ENCODE measurements at places on chromosomes 2 and 18.

DNA sequence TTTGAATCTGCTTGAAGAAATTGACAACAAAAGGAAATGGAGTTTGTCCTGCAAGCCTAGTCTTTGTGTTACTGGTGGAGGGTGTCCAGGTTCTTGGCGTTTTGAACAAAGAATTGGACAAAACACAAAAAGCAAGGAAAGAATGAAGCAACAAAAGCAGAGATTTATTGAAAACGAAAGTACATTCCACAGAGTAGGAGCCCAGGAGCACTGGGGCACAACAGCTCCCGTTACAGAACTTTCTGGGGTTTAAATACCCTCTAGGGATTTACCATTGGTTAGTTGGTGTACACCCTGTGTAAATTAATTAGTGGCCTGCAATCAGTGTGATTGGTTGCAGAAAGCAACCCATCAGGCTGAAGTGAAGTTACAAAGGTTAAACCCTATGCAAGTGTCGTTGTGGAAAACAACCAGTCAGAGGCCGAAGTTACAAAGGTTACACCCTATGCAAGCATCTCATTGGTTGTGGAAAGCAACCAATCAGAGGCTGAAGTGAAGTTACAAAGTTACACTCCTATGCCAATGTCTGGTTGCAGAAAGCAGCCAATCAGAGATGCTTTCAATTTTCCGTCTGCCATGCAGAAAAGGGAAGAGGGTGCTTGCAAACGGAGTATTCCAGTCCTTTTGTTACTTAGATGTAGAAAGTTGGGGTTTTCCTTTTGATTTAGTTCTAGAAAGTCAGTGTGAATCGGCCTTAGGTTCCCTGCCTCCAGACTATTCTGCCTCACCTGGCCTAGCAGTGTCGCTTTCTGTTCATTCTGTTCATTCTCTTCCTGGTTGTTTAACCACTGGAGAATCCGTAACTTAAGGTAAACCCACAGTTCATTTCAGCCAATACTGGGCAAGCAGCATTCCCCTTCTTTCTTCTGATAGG is 47.6 kb upstream of the PTH2R start:
- no peak for DNase-seq

- DNase-seq = no peak
Observed at GRCh38 chr2:226631671-226632070, 167.9 kb downstream of the IRS1 start.

DNA sequence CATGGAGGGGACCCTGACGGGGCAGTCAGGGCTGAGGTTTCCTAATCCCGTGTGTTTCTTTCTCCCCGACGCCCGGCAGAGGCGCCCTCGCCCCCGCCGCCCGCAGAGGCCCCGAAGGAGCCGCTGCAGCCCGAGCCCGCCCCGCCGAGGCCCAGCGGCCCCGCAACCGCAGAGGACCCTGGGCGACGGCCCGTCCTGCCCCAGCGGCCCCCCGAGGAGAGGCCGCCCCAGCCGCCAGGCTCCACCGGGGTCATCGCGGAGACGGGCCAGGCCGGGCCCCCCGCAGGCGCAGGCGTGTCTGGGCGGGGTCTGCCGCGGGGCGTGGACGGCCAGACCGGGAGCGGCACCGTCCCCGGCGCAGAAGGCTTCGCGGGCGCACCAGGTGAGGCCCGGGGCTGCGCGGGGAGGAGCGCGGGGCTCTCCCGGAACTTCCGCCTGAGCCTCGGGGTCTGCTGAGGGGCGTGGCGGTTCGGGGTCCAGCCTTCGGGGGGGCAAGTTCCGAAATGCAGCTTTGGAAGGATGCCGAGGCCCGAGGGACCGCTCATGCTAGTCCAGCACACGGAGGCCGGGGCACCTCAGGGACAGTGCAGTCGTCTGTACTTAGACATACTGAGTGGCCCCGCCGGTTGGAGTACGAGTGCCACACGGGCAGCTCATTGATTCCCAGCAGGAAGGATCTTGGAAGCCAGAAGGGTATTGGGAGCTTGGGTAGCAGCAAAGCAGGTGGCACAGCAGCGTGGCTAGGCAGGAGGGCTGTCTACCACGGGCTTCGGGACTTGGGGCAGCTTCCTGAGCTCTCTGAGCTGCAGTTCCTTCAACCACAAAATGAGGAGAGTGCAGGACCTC is 60.1 kb downstream of the EMILIN2 start:
- peak; percentile 34 for DNase-seq

DNA sequence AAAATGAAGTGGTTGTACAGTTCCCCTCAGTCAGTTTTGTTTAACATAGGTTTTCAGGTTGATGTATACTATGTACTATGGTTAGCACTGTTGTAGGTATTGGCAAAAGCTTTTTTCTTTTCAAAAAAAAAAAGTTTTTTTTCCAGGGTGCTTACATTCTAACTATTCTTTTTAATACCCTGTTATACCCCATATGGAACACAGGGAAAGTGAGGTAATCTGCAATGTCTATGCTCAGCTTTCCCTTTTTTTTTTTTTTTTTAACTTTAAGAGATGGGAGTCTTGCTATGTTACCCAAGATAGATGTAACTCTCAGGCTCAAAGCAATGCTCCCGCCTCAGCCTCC is 590 bp upstream of the CCDC138 start:
- no peak for DNase-seq

DNA sequence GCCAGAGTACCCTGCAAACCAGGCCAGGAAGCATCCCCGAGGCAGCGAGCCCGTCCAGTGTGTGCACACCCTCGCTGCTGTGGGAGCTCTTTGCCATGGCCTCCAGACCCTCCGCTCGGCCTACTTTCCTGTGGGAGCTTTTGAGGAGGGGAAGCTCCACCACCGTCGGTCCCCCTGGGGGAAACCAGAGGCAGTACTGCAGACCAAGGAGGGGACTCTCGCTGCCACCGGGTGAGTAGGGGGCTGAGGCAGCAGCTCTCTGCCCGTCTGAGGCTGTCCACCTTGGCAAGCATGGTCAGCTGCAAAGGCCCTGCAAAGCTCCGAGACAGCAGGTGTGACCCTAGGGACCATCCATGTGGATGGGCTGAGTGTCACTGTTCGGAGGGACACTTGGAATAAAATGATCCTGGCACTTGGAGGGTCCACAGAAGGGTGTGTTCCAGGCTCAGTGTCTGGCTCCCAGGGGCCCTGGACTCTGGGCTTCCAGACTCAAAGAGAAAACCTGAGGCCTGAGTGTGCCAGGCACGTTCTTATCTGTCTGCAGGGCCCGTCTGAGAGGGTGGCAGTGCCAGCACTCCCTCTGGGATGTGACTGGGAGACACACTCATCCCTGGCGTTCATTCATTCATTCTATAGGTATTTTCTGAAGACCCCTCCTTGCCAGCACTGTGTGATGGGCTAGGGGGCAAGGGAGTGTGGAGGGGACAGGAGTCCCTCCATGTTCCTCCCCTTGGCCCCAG is 282.8 kb upstream of the HS6ST1 start:
- no peak for DNase-seq

DNA sequence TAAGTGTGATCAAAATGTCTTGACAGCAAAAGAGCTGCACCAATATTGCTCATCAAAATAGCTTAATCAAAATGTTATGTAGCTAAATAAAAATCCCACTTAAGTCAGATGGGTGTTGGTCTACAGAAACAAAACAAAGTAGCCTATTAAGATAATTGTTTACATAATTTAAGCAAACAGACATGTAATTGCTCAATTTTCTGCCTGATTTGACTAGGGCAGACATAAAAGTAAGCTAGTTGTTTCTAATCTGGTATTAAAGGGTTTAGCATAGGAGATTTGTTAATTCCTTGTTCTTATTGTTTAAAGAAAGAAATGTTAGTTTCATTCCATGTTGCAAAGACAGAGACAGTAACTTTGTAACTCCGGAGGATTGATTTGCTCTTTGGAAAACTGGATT is 11.5 kb upstream of the FEZ2 start:
- DNase-seq = no peak

DNA sequence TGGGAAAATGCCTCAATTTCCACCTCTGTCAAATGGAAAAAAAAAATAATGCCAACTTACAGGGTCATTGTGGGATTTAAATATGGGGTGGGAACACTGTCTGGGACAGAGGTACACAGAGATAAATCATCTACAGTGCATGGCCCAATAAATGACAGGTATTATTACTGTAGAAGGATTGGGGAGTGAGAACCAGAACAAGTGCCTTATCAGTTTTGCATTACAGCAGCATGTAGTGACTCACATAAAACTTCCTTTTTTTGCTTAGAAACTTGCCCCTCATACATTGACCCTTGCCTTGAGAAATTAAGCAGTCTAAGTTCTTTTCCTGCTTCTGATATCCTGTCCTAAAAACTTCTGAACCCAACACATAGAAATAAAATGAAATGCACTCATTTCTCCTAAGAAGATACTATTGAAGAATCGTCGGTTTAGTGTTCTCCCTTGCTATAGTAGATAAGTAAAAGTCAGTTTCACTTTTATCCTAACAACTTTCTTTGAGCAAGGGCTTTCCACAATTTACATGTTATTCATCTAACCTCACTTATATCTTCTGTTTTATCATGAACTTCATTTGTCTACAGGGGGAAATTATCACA is 121.0 kb upstream of the HAAO start:
- DNase-seq = no peak

- no peak for DNase-seq
Observed at GRCh38 chr2:210584834-210585233, 28.4 kb downstream of the CPS1 start.

GRCh38 chr2:142037744-142038143 is 93.1 kb downstream of the LRP1B start:
- DNase-seq = no peak

DNA sequence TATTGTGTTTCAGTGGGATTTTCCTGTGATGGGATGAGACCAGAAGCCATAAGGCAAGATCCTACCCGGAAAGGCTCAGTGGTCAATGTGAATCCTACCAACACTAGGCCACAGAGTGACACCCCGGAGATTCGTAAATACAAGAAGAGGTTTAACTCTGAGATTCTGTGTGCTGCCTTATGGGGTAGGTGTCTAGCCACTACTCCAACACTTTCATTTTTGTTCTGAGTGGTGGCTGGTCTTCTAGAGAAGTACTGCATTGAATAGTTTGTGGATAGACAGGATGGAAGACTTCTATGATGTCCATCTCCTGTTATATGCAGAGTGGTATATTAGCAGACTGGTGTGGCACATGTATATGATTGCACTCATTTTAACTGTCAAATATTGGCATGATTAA is 117.7 kb upstream of the IL1R2 start:
- DNase-seq = no peak

DNA sequence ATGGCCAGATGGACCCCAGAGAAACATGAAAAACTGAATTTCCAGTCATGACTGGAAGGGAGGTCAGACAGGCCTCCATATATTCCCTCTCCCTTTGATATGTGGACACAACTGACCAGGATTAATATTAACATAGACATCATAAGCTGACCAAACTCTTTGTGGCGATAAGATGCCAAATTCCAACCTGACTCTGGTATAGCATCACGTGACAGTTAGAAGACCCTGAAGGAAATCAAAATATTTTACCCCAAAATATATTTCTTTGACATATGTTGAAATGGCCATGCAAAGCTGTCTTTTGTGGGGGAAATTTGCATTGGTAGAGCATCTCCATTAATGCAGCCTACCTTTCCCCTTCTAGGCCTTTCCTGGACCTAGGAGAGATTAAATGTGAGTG is 36.7 kb downstream of the ST6GAL2 start:
- no peak for DNase-seq

GRCh38 chr18:57234346-57234745 is 87.5 kb downstream of the BOD1L2 start:
- no peak for DNase-seq

DNA sequence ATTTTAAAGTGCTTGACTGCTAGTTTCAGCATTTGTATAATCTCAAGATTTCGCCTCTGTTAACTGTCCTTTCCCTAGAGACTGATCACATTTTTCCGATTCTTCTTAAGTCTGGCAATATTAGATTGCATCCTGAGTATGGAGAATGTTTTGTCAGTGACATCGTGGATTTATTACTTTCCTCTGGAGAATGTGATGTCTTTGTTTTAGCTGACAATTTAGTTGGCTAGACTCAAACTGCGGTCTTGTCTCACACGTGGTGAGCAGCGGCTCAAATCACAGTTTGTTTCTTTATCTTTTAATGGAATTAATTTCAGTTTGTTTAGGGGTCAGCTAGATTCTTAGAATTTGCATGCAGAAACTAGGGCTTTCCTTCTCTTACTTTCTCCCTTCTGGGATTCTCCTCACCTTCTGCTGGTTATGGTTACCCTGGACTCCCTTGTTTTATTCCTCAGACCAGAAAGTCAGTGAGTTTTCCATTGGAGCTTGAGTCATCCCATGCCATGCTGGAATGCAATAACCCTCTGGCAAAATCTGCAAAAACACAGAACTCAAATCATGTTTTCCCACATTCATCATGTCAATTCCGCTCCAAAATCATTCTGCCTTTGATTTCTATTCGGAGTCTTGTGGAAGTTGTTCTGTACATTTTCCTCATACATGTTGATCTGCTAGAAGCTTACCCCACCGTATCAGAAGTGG is 327.2 kb upstream of the TRIB2 start:
- no peak for DNase-seq

GRCh38 chr2:133352719-133353118 is 215.5 kb downstream of the NCKAP5 start:
- DNase-seq = no peak

DNA sequence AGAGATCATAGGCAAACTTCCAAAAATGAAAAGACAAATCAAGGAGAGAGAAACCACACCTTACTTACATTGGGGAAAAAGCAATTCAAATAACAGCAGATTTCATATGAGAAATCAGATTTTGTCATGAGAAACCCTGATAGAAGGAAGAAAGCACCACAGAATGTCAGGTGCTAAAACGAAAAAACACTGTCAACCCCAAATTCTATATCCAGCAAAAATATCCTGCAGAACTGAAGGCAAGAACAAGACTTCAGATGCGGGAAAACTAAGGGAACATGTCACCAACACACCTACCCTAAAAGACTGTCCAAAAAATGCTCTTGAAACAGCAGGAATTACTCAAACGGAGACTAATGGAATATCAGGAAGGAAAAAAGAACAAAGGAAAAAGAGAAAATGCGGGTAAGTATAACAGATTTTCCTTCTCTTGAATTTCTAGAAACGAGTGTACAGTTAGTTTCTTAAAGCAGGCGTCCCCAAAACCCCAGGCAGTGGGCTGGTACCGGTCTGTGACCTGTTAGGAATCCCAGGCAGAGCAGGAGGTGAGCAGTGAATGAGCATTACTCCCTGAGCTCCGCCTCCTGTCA is 7.3 kb upstream of the ID2 start:
- no peak for DNase-seq

DNA sequence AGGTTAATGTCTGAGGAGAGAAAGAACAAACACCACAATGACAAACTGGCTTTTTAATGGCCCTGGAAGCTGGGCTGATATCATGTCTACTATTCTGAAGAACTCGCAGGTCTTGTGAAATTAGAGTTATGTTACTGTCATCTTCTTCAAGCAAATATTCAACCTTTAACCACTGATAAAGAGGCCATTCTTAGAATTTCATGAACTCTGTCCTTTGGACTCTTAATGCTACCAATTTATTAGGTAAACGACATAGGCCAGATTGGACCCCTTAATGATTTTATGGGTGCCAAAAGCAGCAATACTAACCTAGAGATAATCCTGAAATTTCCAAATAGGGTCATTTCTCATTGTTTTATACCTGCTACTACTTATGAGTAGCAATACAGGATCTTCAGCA is 109.0 kb upstream of the ACVR1C start:
- no peak for DNase-seq

Measured in stimulated activated CD4-positive, alpha-beta T cell treated with anti-CD3 and anti-CD28 coated beads, Interleukin-12 subunit alpha, Interleukin-12 subunit beta, amount 100 ng/mL, for 4 hours (primary cell).